ENCODE measurements at places on chromosomes 6 and 20.

GRCh38 chr6:24329022-24329421 lies 28.8 kb downstream of the DCDC2 start:
- peak; percentile 73 for DNase-seq

DNA sequence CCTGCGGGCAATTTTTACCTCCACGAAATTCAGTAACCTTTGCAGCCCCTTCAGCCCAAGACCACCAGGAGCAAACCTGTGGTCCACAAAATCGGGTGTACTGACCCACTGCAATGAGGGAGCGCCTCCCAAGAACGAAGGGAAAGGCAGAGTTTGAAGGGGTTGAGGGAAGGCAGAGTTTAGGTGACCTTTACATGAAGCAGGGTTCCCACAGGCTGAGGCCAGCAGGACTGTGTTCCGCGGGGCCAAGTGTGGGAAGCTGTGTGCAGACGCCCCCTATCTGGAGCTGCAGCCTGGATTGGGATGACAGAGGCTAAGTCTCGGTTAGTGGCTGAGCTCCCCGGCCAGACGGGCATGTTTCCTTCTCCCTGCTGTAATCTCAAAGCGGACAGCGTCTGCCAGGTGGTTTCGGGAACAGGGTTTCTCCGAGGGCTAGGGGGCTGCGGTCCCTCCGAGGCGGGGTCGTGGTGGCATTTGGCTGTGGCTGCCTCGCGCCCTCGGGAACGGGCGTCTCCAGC lies 826 bp upstream of the PYGB start:
- peak; percentile 56 for DNase-seq

- no peak for DNase-seq
These were observed 622.2 kb upstream of the MANEA start for GRCh38 chr6:94955156-94955555.

DNA sequence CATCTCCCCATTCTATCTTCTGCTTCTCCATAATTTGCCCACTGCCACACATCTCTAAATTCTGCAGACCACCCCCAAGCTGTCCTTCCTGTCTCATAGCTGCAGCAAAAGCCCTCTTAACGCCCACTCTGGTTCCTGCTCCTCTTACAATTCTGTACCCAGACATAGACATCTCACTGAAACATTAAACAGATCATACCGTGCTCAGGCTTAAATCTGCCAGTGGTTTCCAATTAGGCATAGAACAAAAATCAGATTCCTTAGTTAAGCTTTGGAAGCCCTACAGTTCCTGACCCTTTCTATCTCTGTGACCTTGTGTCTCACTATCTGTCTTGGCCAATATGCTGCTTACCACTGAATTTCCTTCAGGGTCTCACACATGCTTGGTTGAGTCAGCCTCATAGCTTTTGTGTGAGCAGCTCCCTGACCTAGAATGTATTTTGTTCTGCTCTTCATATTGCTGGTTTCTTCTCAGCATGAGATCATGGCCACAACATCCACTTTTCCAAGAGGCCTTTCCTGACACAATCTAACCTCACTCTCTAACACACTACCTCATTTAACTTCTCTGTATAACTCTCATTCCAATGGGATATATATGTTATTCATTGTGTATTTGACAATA lies 749.7 kb downstream of the MAFB start:
- DNase-seq = peak; percentile 3

Data from fibroblast of lung (primary cell).